Foreskin melanocyte (primary cell): ENCODE measurements at places on chromosomes 2 and 18.

DNA sequence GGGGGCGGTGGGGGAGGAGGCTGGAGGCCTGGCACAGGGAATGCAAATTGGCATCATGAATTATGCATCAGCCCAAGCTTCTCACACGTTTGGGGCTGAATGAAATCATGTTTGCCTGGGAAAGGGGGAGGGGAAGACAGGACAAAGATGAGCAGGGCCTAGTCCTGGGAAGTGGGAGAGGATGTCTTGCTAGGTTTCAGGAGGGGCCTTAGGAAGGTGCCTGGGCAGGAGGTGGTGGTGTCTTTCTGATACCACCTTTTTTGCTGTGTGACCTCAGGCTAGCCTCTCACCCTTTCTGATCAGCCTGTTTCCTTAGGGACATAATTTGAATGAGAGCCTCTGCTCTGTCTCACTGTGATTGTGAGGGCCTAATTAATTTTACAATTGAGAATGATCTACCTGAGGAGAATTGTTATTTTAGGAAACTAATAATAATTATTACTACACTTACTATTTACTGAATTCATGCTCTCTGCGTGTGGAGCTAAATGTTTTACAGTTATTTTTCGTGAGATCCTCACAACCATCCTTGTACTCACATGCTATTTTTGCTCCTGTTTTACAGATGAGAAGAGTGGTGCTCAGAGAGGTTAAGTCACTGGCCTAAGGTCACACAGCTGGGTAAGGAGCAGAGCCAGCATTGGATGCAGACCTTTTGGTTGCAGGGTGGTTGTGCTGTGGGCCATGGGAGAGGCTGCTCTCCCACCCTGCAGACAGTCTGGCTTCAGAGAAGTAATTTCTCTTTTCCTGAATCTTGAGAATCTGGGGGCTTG, 39.6 kb downstream of the INHBB start:
- DNase-seq = no peak

GRCh38 chr18:13895505-13896033, 19.8 kb downstream of the MC2R start:
- no peak for DNase-seq

GRCh38 chr2:228465408-228465807, 283.9 kb upstream of the SPHKAP start:
- DNase-seq = no peak

DNA sequence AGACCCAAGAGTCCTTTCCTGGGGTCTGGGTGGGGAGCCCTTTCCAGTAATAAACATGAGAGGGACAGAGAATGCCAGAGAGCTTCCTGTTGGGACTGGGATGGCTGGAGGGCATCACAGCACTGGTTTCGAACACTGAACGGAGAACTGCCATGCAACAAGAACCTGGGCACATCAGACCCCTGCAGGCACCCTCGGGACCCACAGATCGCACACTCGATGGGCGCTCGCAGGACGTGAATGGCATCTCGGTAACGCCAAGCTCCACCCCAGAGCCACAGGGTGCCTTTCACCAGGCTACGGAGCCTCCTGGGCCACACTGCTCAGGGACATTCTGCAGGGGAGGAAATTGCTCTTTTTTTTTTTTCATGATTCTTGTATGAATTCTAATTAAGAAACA, 25.1 kb downstream of the SLC66A2 start:
- no peak for DNase-seq

GRCh38 chr18:22637787-22638186, 220.1 kb upstream of the CTAGE1 start:
- DNase-seq = no peak

DNA sequence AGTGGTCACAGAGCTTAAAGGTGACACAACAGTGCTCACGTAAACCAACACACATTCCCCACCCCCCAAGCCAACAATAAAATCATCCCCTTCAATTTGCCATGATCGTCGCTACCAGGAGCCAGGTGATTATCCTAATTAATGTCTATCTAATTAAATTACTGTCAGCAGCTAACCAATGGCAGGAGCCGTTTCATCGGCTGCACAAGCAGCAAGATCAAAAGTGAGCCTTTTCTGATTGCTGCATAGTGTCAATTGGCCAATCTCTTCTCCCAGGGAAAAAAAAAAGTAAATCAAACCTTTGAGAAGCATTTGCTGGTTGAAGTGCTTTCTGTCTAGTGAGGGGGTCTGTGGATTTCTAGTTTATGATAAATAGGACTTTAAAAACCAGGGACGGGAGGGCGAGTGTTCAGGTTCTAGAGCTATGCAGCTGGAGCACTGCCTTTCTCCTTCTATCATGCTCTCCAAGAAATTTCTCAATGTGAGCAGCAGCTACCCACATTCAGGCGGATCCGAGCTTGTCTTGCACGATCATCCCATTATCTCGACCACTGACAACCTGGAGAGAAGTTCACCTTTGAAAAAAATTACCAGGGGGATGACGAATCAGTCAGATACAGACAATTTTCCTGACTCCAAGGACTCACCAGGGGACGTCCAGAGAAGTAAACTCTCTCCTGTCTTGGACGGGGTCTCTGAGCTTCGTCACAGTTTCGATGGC, at the start of gene TBR1:
Gene TBR1 (plus strand): TSS at position 311 of the 721 bp plus-strand sequence. CDS start 114 bp downstream, at position 425.
- no peak for DNase-seq

- no peak for DNase-seq
Observed at GRCh38 chr18:13592246-13592645, 134.1 kb downstream of the FAM210A start.

DNA sequence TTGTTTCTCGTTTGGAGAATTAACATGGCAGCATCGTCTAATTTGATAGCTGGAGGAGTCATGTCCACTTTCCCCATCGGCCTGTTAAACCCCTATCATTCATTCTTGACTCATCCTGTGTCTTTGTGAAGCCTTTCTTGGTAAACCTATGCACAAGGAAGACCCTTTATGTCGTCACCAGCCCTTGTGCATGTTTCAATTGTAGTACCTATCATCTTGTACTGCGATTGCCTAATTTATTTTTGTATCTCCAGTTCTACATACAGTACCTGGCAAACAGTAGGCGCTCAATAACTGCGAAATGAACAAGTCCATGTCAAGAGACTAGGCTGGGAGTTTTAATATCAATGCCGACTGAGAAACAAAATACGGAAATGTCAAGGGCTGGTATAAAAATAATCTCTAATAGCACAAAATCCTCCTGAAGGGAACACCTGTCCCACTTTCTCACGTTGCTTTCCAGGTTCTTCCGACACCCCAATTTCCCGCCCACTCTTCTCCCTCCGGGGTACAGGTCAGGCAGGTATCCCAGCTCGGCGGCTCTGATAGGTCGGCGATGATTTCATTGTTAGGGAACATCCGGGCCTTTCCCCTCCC, 1.3 kb upstream of the PPM1B start:
- no peak for DNase-seq
